ENCODE measurements at places on chromosomes 4 and X.

GRCh38 chr4:70671091-70671490 is 4.8 kb upstream of the JCHAIN start:
- DNase-seq: no peak

- DNase-seq: no peak
Measured at GRCh38 chr4:100339870-100340269, 149.6 kb upstream of the DDIT4L start.

DNA sequence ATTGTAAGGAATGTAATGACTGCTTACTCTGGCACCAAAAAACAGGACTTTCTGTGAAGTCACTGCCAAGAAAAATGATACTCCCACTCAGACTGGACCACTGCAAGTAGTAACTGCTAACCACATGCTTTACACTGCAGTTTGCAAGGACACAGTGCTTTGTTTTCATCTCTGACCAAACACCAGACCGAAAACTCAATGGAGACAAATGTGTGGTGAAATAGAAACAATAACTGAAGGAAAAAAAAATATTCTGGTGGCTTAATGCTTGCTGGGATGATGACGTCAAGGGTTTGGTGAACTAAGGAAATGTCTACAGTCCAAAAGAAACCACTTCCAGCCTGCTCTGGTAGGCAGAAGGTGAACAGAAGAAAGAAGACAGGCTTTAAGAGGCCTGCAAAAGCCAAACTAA is 13.2 kb downstream of the GPC4 start:
- no peak for DNase-seq

GRCh38 chrX:9429767-9430166 is 35.1 kb upstream of the TBL1X start:
- no peak for DNase-seq

GRCh38 chrX:29138003-29138402 is 550.8 kb downstream of the IL1RAPL1 start:
- no peak for DNase-seq

GRCh38 chr4:124092541-124092984 is 620.0 kb downstream of the ANKRD50 start:
- no peak for DNase-seq

GRCh38 chr4:78951862-78952472 is 12.7 kb upstream of the PAQR3 start:
- no peak for DNase-seq
